ENCODE measurements at places on chromosomes 6 and 20. TPM values are rescaled to one million over a fixed set of nuclear protein-coding genes. Genes with fewer than 3 reads are reported as not detected.

PPP1R3G gene
- total RNA-seq: 0.44 TPM

WFDC12 gene
- total RNA-seq: not detected

YWHAB gene
- total RNA-seq: 267 TPM

DNA sequence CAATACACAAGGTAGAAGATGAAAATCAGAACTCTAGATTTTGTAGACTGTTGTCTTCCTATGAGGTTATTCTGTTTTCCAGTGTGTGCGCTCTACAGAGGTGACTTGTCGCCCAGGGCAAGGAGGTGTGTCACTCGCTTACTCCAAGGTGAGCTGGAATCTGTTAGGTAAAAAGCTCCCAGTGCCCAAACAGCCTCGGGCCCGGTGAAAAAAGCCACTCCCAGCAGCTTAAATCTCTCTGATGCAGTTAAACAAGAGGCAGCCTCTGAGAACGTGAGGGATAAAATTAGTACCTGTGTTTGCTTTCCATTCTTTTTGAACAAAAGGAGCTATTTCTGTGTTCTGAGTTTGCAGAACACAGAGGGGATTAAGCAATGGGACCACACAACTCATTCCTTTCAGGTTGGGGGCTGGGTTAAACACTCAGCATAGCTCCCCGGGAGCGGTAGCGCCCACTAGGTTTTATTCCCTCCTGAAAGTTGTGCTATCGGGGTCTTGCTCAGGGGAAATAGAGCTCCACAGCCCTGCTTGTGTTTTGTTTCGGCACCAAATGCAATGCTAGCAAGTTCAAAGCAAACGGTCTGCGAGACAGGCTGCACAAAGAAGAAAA, 181.2 kb downstream of the FOXA2 start:
- no peaks in the 10 kb centered on the region for H3K27me3 ChIP-seq
- H3K27ac ChIP-seq: peak overlapping the region; percentile 87
- no peaks in the 10 kb centered on the region for H3K36me3 ChIP-seq
- H3K4me3 ChIP-seq: peak overlapping the region; percentile 37
- peaks cover 30% of the 10 kb centered on the region for H3K4me1 ChIP-seq
- no peak for DNase-seq

- no peak for DNase-seq
- H3K36me3 ChIP-seq: no peaks in the 10 kb centered on the region
- H3K27ac ChIP-seq: no peak overlapping the region
- H3K4me3 ChIP-seq: no peak overlapping the region
Observed at GRCh38 chr6:45226081-45226480, 102.0 kb upstream of the RUNX2 start.

EPPIN gene
- total RNA-seq: not detected

DNA sequence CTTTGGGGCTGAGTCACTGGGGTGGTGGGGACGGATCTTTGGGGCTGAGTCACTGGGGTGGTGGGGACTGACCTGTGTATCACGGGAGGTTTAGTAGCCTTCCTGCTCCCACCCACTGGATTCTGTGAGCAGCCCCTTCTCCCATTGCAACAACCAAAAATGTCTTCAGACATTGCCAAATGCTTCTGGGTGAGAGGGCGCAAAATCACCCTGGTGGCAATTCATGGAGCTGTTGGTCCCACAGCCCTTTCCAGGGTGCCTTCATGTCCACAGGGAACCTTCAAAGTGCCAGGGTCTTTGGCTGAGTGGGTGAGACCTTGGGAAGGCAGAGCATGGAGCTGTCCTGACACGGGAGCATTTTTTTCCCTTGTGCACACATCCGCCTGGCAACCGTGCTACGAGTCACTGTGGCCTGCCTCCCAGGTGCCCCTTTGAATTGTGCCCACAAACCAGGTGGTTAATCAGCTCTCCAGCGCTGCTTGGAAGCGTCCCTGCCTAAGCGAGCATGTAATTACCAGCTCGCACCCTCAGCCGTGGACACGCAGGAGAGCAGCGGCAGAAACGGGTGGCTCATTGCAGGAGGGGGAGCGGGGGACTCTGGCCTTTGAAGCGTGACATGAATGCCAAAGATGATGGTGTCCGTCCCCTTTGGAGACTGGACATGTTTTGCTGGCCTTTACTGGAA, 27.4 kb upstream of the APCDD1L start:
- 0 out of 2 replicates have a peak, but pooled peaks cover 2% of the 10 kb centered on the region for H3K4me1 ChIP-seq
- no peak overlapping the region for H3K27ac ChIP-seq
- no peak for DNase-seq
- H3K27me3 ChIP-seq: no peaks in the 10 kb centered on the region
- H3K4me3 ChIP-seq: no peak overlapping the region

GRCh38 chr6:161237176-161237575, 36.7 kb downstream of the AGPAT4 start:
- H3K27ac ChIP-seq: no peak overlapping the region
- no peak overlapping the region for H3K4me3 ChIP-seq

DNA sequence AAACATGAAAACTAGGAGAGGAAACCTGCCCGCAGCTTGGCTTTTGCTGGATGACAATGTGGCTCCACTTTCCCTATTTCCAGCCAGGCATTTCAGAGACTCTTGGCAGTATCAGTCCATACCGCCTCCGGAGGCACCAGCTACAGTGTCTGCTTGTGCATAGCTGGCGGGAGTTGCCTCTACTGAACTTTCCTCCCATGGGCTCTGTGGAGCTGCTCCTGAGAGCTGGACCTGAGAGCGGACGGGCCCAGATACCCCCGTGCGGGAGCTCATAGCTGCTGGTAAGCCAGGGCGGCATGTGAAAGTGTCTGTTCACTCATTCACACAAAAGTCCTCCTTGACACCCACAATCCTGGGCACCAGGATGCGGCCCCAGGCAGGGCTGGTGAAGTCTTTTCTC, 130.3 kb upstream of the PMEPA1 start:
- no peak for DNase-seq
- no peak overlapping the region for H3K27ac ChIP-seq
- H3K27me3 ChIP-seq: no peaks in the 10 kb centered on the region
- H3K4me1 ChIP-seq: no peaks in the 10 kb centered on the region
- H3K36me3 ChIP-seq: no peaks in the 10 kb centered on the region
- no peak overlapping the region for H3K4me3 ChIP-seq

GRCh38 chr6:105120570-105120969, 59.2 kb downstream of the POPDC3 start:
- H3K4me3 ChIP-seq: no peak overlapping the region
- no peak overlapping the region for H3K27ac ChIP-seq
- H3K36me3 ChIP-seq: peaks cover 25% of the 10 kb centered on the region
- H3K27me3 ChIP-seq: no peaks in the 10 kb centered on the region
- H3K4me1 ChIP-seq: no peaks in the 10 kb centered on the region

GRCh38 chr6:7818257-7819214, 92.1 kb downstream of the TXNDC5 start:
- no peak overlapping the region for H3K4me3 ChIP-seq
- DNase-seq: no peak
- H3K27me3 ChIP-seq: no peaks in the 10 kb centered on the region
- H3K27ac ChIP-seq: no peak overlapping the region
- no peaks in the 10 kb centered on the region for H3K4me1 ChIP-seq
- H3K36me3 ChIP-seq: no peaks in the 10 kb centered on the region

DNA sequence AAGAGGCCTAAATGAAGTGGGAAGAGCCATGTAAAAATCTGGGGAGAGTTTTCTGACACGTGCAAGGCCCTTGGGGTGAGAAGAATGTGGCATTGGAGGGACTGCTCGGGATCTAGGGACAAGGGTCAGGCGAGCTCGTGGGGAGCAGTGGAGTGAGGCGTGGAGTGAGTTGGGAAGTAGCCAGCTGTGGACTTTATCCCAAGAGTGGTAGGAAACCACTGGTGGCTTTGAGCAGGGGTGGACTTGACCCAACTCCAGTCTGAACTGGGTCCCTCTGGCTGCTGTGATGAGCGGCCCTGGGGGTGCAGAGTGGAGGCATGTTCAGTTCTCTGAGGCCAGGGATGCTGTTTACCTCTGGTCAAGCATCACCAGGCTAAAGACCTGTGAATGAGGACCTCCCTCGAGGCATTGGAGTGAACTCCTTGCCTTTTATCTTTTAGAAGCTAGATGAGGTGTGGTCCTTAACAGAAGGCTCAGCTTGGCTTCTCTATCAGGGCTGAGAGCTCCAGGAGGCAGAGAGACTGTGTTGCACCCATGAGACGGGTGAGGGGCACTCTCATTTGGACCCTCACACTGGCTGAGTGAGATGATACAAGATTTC, 20.6 kb downstream of the SLC22A1 start:
- no peaks in the 10 kb centered on the region for H3K36me3 ChIP-seq
- H3K4me1 ChIP-seq: no peaks in the 10 kb centered on the region
- no peak overlapping the region for H3K27ac ChIP-seq
- no peak for DNase-seq

GRCh38 chr6:26003102-26003694, 40.6 kb downstream of the TRIM38 start:
- no peaks in the 10 kb centered on the region for H3K4me1 ChIP-seq
- no peaks in the 10 kb centered on the region for H3K27me3 ChIP-seq
- no peaks in the 10 kb centered on the region for H3K36me3 ChIP-seq
- no peak overlapping the region for H3K4me3 ChIP-seq
- no peak overlapping the region for H3K27ac ChIP-seq

Data from Panc1 (cell line).